ENCODE measurements at places on chromosomes 11 and 22.

- DNase-seq, result peak; percentile 58
Measured at GRCh38 chr11:62004473-62004872, 37.0 kb upstream of the FTH1 start.

DNA sequence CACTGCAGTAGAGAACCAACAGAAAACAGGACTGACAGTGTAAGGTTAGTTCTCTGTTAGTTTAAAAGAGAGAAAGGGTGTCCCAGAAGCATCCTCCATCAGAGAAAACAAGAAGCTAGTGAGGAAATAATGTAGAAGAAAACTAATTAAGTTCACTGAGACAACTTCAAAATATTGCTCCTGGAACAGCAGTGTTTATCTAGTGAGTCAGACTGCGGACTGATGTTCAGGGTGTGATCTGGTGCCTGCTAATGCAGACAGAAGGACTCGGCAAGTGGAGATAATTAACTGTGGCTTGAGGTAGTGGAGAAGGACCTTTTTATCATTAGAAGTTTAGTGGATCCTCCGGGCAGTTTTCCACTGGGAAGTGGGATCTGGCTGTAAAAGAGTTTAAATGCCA, 55.4 kb downstream of the CDON start:
- no peak for DNase-seq

- no peak for DNase-seq
Measured at GRCh38 chr11:112584672-112585071, 324.0 kb upstream of the PLET1 start.

- DNase-seq, result no peak
Measured at GRCh38 chr11:108398439-108398838, 68.9 kb downstream of the C11orf65 start.

GRCh38 chr11:61778920-61779650, 13.3 kb downstream of the TMEM258 start:
- DNase-seq, result no peak

GRCh38 chr11:128595221-128595620, 7.9 kb upstream of the ETS1 start:
- DNase-seq, result no peak

DNA sequence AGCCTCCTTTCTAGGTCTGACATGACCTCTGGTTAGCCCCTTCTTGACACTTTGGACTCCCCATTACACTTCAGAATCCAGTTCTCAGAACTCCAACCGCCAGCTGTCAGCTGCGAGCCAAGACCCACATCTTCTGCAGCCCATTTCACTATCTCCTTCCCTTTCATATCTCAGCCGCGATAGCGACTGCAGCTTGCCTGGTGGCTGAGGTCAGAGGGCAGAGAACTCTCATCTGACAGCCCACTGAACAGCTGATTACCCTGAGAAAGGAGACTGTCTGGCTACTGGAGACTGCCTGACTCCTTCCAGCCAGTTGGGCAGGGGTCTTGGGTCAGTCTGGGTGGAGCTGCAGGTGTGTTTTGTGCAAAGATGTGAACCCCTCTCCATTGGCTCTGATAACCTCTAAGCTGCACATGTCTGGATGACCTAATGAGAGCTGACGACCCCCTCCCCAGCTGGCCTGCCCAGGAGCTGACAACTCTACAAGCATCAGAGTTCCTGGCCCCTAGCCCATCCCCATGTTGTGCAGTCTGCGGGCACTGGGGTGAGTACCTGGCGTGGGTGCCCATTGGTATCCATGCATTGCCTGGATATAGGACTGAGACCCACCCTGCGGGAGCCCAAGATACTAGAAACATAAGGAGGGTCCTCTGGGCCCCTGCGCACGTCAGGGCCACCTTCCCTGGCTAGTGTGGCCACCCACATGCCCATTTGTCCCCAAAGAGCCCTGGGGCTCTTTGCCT, 1.1 kb downstream of the CHRM1 start:
- DNase-seq, result no peak

GRCh38 chr11:47570651-47571356, 5.4 kb downstream of the PTPMT1 start:
- no peak for DNase-seq

GRCh38 chr11:47104261-47104950, 72.3 kb downstream of the ARFGAP2 start:
- DNase-seq, result no peak

DNA sequence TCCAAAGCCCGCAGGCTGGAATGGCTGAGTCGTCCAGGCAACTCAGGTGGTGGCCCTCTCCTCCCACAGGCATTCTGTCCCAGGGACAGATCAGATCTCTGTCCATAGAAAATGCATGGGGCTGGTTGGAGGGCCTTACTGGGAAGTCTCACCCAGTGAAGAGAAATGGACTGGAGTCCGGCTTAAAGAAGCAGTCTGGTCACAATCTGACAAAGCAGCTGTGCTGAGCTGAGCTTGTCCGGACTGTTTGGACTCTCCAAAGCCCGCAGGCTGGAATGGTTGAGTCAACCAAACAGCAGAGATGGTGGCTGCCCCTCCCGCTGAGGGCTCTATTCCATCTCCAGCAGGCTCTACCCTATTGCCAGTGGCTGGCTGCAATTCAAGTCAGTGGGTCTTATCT, 14.4 kb upstream of the DEPDC7 start:
- no peak for DNase-seq

DNA sequence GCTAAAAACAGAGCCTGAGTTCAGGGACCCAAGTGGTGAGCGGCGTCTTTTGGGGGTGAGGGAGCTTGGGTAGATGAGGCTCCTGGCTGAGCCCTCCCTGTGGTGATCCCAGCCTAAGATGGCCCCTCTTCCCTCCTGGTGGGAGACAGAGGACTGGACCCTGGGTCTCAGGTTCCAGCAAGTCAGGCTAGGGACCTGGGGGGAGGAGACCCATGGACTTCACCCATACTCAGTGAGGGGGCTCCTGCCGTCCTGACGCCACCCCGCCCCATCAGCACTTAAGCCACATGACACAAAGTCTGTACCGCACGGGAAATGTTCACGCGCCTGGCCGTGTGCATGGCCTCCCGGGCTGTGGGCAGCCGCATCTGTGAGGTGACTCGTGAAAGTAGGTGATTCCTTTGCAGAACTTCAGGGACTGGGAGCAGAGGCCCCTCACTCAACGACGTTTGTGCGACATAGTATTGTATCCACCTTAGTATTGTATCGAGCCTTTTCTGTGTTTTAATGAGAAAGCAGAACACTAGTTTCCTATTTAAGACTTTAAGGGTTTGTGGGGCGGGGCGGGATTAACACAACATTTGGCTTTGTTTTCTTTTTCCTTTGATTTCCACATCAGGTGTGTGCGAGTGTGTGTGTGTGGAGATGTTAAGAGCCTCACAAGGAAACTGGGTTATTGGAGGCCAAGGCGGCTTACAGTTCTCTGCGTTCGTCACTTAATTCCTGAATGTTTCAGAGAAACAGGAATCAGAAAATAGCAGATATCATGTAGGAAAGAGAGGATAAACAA, 18.4 kb upstream of the TMEM191C start:
- DNase-seq, result no peak

GRCh38 chr11:130094614-130095013, 24.9 kb downstream of the APLP2 start:
- DNase-seq, result no peak

- no peak for DNase-seq
Measured at GRCh38 chr11:969651-970205, 44.1 kb downstream of the AP2A2 start.

GRCh38 chr22:46028106-46028991, 51.4 kb upstream of the WNT7B start:
- no peak for DNase-seq

- DNase-seq, result no peak
Measured at GRCh38 chr11:1049071-1049405, 12.5 kb upstream of the MUC6 start.

- no peak for DNase-seq
Measured at GRCh38 chr22:47231759-47232158, 469.3 kb downstream of the TBC1D22A start.

DNA sequence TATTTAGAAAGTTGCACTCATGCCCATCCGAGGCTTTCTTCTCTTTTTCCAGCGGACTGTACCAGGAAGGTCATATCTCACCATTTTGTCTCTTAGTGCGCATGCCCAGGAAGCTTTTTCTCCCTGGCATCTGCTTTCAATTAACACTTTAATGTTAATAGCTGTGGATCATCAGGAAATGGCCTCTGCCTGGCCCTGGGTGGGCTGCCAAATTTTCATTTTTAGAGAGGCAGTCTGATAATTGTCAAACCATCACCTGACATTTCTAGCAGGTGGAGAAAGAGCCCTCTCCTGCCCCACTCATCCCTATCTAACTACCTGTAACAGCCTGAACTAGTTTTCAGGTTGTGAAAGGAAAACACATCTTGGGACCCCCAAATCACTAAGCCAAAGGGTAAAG, 257.4 kb upstream of the LRRC4C start:
- no peak for DNase-seq

DNA sequence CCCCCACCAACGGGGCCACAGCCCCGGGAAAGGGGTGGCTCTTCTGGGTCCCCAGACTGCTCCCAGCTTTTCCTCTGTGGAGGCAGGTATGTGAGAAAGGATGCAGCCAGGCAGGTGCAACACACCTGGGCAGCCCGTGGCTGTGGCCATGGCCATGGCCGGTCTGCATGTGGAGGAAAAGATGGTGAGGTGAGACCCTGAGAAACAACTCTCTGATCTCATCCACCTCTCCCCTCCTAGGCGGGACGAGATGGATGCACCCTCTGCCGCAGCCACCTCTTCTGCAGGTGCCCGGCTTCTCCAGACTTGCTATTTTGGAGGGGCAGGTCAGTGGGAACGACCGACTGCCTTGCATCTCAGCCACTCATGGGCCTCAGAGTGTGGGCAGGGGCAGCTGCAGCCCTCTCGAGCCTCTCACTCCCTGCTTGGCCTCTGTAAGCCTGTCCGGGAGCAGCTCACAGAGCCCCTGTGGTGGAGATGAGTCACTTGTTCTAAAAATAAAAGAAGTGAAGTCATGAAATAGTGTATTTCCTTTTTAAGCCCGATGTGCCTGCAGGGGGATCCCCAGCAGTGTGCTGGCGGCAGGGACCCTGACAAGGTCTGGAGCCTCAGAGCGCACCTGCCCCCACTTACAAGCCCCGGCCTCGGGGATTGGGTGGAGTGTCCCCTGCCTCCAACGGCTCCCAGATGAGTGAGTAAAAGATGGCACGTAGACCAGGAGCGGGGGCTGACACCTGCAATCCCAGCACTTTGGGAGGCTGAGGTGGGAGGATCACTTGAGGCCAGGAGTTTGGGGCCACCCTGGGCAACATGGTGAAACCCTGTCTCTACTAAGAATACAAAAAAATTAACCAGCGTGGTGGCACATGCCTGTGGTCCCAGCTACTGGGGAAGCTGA, 10.7 kb downstream of the SMIM38 start:
- peak; percentile 91 for DNase-seq

GRCh38 chr11:35554491-35555437, 29.3 kb upstream of the PAMR1 start:
- no peak for DNase-seq

GRCh38 chr11:126654886-126655806, 299.7 kb downstream of the ST3GAL4 start:
- no peak for DNase-seq

DNA sequence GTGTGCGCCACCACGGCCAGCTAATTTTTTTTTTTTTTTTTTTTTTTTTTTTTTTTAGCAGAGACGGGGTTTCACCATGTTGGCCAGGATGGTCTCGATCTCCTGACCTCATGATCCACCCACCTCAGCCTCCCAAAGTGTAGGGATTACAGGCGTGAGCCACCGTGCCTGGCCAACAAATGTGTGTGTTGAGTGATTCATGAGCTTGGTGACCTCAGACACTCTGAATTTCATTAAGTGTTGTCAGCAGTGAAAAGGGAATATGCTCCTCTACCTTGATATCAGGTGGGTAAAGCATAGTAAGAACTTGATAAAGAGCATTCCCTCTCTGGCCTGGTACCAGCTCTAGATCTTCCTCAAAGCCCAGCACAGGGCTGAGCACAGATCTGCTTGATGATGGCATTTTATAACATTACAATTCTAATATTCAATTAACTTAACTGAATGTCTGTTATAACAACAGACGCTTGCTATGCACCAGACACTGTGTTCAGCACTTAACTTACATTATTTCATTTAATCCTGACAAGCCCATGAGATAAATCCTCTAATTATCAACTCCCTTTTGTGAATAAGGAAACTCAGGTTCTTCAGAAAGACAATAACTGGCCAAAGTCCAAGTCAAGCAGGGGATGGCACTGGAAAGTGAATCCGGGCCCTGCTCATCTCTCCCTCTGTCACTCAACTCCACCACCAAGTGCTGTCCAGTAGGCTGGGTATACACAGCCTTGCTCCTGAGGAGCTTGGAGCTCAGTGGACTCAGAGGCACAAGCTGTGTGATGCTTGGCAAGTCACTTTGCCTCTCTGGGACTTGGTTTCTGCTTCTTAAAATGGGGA, 13.0 kb downstream of the TBC1D10A start:
- no peak for DNase-seq

- DNase-seq, result no peak
Measured at GRCh38 chr11:11419747-11420146, 66.7 kb upstream of the CSNK2A3 start.

GRCh38 chr22:41526830-41527799, 17.2 kb downstream of the POLR3H start:
- peak; percentile 80 for DNase-seq

- DNase-seq, result no peak
Measured at GRCh38 chr22:19424186-19424500, 7.4 kb downstream of the HIRA start.

DNA sequence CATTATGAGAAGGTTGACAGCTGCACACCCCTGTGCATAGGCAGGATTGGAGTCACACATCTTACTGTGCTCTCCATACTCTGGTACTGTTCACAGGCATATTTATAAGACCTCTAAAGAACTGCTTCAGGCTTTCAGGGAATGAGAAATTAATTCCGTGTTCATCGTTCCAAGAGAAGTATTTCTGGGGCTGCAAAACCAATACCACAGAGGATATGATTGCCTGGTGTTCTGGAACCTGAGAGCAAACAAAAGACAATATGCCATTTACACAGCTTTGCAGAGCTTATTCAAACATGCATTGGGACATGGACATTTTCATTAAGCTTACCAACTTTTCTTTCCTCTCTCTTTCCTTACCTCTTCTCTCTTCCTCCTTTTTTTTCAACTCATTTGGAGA, 388.7 kb downstream of the NTM start:
- DNase-seq, result no peak

DNA sequence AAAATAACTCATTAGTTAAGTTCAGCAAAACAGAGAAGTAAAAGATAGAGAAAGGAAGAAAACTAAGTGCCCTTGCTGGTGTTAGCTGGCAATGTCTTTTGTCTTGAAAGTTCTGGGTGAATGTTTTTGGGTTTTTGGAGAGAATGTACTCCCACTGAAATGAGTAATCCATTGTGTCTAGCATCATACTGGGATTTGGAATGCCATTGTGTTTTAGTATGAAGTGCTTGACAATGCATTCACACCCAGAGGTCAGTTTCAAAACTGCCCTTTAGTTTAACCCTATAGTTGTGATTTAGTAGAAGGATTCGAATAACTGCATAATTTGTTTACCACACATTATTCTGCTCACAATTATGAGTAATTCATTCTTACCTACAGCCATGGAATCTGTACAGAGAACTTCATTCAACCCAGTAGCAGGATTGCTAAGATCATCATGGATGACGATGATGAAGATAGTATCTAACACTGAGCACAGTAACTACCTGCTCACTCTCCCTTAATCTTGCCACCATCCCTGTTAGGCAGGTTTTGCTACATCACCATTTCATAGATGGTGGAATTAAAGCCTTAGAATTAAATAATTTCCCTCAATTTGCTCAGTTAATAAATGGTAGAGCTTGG, 33.9 kb downstream of the MAML2 start:
- DNase-seq, result no peak

- no peak for DNase-seq
Measured at GRCh38 chr11:118914987-118915386, 10.7 kb downstream of the BCL9L start.

All from GM10248 (cell line).